ENCODE measurements at places on chromosomes 6 and 20. TPM values are rescaled to one million over a fixed set of nuclear protein-coding genes. Genes with fewer than 3 reads are reported as not detected.
A peak's percentile ranks its signal among the peaks of the same experiment; 100 is the strongest.

DNA sequence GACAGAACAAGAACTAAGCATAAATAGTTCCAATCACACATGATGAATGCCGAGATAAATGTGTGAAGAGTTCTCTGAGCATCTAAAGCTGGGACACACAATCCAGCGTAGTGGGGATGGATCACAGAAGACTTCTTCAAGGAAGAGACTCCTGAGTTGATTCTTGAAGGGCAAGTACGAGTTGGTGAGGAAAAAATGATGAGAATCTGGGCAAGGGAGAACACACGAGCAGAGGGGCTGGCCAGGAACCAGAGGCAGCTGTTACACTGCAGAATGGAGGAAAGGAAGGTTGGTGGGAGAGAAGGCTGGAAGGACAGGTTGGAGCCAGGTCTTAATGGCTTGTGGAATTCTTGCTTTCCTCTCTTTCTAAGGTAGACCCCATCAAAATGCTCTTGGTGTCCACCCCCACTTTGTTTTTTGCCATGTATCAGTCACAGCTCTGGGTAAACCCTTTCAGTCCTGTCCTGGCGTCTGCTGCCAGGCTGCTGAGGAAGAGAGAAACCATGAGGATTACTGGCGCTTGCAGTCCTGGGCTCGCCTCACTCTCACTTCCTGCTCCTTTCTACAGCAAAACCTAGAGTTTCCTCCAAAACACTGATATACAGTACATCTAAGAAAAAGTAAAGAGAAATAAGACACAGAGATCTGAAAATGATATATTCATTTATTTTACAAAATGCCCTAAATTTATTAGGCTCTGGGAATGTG, 127.6 kb upstream of the FAM184A start:
- DNase-seq: no peak

GRCh38 chr6:84801250-84801649, 36.9 kb upstream of the TBX18 start:
- no peak for DNase-seq

GRCh38 chr6:12800120-12800519, 83.6 kb downstream of the PHACTR1 start:
- no peak for DNase-seq

DNA sequence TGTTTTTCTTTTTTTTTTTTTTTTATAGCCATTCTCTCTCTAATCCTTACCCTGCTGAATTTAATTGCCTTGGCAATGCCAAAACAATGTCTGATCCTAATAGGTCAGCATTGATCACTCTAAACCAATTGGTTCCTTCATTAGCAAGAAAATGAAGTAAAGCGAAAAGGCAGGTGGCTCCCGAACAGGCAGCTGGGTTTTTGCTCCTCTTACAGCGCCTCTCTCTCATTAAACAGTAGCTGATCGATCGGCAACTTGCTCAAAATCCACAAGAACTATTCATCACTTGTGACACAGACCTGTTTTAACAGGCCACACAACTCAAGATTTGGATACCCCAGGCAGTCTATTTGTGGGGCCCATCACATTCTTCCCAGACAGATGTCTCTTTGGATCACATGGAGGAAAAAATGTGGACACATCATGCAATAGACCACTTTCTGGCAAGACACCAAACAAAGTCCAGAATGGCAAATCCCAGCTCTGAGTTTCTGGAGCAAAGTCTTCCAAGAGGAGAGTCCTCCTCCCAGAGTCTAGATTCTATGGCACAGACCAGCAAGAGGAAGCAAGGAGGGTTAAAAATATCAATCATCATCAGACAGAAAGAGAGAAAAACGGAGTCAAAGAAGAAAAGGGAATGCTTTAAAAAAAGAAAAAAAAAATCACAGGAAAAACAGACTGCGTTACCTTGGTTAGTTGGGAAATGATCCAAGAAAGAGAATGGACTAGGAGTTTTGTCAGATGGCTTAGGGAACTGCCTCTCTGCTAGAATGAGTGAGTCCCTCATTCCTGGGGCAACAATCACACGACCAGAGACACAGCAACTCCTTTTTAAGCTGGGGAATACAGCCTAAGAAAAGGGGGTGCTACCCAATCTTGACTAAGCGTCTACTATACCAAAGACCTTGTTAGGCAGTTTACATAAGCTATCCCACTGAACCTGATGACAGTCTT, 247.8 kb downstream of the BTBD9 start:
- no peak for DNase-seq

GRCh38 chr6:25217829-25218228, 61.3 kb upstream of the CARMIL1 start:
- no peak for DNase-seq

DNA sequence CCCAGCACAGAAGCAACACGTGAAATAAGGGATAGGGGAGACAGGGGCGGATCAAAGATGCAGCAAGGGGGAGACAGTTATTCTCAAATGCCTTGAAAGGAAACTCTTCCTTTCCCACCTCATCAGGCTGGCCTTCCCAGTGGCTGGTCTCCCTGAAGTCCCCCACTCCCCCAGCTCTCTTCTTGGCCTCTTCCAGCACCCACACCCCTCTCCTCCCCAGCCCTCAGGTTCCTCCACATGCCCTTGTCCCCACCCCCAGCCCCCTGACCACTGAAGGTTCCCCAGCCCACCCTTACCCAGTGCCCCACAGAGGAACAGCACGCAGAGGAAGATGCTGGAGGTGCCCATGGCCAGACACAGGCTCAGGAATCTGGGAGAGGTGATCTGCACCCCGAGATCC, 1.7 kb upstream of the LY6G6D start:
- no peak for DNase-seq

- DNase-seq: no peak
Observed at GRCh38 chr6:131628726-131629125, 684 bp upstream of the MED23 start.

DNA sequence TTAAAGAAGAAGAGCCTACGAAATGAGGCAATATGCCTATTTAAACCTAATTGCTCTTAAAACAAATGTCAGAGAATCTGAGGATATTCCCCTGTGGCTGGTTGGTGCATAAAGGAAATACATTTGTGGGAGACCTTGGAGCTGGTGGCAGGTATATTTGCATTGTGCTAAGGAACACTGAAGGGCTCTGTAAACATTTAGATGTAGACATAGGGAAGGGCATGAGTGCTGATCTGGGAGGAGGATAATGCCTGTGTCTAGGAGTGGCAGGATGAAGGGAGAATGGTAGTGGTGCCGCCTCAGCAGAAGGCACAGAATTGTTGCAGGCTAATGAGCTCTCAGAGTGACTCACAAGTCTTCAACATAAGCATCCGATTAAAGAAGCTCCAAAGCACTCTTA, 85.8 kb downstream of the CD164 start:
- DNase-seq: no peak

DNA sequence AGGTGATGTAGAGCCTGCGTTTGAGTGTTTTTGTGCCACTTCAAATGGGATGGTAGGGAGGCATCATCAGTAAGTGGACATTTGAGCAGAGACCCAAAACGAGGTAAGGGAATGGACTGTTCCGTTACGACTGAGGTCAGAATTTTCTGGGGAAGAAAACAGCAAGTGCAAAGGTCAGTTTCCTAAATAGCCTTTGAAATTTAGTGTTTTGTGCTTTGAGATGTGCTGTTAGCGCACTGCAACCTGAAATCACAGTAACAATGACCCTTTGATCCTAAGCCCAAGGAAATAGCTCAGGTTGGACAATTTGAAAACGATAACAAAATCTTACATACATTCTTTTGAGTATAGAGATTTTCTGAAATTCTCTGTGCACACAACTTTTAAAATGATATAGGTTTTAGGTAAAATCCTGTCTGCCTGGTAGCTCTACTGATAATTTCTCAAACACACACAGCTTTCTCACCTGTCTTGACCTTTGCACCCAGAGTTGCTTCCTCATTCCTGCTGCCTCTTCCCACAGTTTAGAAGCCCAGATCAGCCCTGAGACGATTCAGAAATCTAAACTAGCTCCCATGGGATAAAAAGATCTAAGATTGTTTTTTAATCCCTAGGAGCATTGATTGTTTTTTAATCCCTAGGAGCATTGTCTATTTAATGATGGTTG, 22.1 kb downstream of the DCBLD1 start:
- no peak for DNase-seq

DNA sequence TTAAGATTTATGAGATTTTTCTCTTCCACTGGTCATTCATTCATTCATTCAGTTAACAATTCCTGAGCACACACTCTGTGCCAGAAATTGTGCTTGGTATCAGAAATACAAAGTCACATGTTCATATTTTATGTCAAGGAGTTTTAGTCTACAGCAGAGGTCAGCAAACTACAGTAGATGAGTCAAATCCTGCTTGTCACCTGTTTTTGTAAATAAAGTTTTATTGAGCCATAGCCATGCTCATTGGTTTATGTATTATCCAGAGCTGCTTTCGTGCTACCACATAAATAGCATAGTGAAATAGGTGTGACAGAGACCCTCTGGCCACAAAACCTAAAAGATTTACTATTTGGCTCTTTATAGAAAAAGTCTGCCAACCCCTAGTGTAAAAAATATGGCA, 46.8 kb downstream of the THEMIS start:
- no peak for DNase-seq

- DNase-seq: no peak
Observed at GRCh38 chr6:32397252-32397920, 9.6 kb downstream of the BTNL2 start.

- no peak for DNase-seq
Observed at GRCh38 chr6:20800229-20800628, 266.0 kb downstream of the CDKAL1 start.

- DNase-seq: no peak
Observed at GRCh38 chr6:37139230-37139962, 30.6 kb upstream of the PIM1 start.

DNA sequence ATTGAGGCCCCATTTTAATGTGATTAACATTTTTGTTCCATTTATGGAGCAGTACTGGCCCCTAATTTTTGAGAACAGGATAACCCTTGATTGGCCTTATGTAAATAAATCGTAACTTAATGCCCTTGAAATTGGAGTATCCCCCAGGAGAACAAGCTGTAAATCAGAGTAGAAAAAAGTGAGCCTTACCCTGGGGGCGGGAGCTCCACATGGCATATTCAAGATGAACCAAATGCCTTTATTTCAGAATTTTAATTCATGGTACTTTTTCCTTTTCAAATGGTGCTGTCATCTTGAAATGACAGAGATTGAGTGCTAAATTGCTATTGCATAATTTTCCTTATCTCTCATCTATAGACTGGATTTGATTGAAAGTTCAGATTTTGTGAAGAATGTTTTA, 809.5 kb upstream of the FLRT3 start:
- peak; percentile 28 for DNase-seq

DNA sequence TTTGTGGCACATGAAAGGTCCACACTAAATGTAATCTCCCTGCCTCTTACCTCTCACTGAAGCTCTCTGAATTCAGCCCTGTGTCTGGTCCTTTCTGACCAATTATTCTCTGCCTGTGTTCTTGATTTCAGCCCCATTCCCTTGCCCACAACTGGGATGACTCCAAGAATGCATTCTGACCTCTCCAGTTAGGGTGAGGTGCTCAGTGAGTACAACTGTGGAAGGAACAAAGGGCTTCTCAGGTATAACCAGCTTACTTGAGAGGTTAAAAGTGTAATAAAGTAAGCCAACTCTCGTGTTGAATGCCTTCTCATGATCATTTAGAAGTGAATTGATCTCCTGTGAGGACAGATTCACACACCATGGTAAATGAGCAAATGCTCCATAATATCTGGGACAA, 88.1 kb downstream of the GCLC start:
- DNase-seq: no peak

GRCh38 chr6:144479991-144480390, 194.9 kb downstream of the UTRN start:
- DNase-seq: no peak

GRCh38 chr6:159654483-159655098, 38.5 kb downstream of the SOD2 start:
- peak; percentile 71 for DNase-seq

DNA sequence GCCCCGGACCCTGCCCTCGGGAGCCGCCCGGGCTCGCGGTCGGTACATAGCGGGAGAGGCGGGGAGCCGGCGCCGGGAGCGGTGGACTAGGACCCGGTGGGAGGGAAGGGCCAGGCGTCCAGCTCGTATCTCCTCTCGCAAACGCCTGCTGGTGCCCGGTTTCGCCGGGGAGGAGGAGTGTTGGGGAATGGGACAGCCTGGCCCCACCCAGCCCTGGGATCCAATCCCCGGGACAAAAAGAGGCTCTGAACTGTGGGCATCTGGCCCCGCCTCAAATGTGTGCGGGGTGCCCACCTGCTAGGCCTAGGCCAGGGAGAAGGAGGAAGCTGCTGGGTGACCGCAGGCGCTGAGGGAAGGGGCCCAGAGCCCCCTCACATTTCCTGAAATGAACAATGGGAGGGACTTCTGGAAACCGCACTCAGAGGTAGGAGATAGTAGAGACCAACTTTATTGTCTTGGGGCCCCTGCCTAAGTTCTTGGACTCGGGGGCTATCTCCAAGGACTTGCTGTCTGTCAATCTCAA, at the start of gene KCNK17:
KCNK17 (minus strand) TSS at position 147 of the 523 bp plus-strand sequence; CDS start at position 48, 99 bp downstream.
- DNase-seq: no peak

- DNase-seq: no peak
Observed at GRCh38 chr6:3819161-3820110, 29.7 kb upstream of the FAM50B start.

- DNase-seq: no peak
Observed at GRCh38 chr20:62887152-62887859, 25.7 kb upstream of the TCFL5 start.

DNA sequence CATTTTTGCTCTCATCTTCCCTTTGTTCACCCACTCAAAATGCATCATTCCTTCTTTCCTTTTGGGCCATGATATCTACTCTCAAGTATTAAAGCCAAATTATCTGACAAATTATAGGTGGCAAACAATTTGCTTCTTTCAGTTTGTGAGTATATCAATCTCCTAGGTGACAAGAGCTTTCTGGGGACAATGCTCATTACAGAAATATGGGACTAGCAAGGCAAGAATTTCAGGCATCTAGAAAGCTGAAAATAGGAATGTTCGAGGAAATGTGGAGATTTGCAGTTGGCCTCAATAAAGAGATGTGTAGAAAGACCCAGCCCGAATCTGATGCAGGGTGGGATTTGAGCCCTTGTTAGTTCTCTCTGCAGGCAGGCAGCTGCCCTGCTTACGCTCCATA, 71.8 kb downstream of the ALDH8A1 start:
- no peak for DNase-seq

DNA sequence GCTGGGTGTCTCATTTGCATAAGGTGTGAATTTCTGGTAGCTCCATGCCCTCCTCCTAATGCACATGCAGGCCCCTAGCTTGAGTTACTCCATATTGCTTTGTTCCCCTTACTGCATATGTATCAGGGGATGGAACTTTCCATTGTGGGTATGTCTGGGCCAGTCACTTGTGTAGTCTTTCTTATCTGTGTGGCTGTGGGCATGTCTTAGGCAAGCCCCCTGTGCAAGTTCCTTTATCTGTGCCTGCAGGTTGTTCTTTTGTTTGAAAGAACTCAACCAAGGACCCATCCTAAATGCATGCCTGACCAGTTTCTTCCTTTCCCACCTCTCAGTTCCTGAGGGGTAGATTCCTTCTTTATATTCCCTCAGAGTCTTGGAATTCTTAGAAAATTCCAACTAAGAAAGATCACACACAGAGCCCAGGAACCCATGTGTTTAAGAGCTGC, 23.6 kb downstream of the MBOAT1 start:
- no peak for DNase-seq

Gene SLC24A3
- 3.1 TPM for polyA plus RNA-seq

Gene PRDM13
- polyA plus RNA-seq: not detected

Gene ITPA
- 61.3 TPM for polyA plus RNA-seq

Gene SLC35D3
- polyA plus RNA-seq: 0.14 TPM

Gene HSPA12B
- polyA plus RNA-seq: 11.8 TPM

Gene MOXD1
- polyA plus RNA-seq: 182 TPM

Gene ARMC12
- polyA plus RNA-seq: 1.8 TPM

All from renal pelvis (tissue), 12 donors.